Stimulated activated CD4-positive, alpha-beta T cell treated with anti-CD3 and anti-CD28 coated beads, TNF-alpha, amount 100 ng/mL, for 24 hours (primary cell): ENCODE measurements at places on chromosomes 6 and 20.

GRCh38 chr6:150048099-150048498, 20.8 kb downstream of the ULBP3 start:
- no peak for DNase-seq

DNA sequence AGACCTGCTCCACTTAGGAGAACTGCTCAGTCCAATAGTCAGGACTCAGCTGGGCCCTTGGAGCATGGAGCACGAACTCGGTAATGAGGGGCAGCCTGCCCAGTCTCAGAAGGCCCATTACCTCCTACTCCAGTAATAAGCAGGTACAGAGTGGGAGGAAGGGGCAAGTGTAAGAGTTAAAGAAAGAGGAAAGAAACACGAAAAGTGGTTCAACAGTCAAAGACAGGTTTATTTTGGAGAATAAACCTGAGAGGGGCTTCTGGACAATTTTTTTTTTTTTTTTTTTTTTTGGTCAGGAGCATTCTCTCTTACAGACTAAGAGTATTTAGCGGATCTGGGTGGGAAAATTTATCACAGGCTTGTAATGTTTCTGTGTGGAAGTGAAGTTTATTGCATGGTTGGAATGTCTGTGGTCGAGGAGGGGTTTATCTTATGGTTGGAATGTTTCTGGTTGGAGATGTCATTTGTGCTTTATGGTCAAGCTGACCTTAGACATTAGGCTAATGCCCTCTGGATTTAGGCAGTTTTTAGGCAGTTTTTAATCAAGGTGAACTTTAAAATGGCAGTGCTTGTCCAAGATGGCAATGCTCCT, 340.1 kb downstream of the BCKDHB start:
- DNase-seq: no peak

DNA sequence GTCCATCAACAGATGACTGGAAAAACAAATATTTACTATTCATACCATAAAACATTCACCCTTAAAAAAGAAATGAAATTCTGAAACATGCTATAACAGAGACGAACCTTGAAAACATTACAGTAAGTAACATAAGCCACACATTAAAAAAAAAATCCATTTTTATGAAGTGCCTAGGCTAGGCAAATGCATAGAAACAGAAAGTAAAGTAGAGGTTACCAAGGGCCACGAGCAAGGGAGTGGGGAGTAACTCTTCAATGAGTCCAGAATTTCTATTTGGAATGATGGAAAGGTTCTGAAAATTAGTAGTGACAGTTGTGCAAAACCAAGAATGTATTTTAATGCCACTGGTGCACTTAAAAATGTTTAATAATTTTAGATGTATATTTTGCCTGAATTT, 47.7 kb downstream of the STAU1 start:
- DNase-seq: no peak

DNA sequence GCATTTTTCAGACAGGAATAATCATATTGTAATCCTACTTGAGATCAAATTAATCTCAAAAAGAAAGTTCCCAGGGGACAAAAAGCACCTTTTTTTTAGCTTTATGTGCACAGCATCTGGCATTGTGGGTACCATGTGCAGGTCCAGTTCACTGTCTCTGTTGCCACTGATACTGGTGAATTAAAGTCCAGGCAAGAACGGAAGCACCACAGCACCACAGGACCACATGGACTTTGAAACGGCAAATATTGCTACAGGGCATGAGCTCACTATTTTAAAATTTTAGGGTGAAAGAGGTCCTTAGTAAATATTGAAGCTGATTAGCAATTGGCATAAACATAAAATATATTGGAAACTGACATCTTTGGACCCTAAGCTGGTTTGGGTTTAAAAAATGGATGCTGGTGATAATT, 709.0 kb downstream of the EPM2A start:
- DNase-seq: no peak

DNA sequence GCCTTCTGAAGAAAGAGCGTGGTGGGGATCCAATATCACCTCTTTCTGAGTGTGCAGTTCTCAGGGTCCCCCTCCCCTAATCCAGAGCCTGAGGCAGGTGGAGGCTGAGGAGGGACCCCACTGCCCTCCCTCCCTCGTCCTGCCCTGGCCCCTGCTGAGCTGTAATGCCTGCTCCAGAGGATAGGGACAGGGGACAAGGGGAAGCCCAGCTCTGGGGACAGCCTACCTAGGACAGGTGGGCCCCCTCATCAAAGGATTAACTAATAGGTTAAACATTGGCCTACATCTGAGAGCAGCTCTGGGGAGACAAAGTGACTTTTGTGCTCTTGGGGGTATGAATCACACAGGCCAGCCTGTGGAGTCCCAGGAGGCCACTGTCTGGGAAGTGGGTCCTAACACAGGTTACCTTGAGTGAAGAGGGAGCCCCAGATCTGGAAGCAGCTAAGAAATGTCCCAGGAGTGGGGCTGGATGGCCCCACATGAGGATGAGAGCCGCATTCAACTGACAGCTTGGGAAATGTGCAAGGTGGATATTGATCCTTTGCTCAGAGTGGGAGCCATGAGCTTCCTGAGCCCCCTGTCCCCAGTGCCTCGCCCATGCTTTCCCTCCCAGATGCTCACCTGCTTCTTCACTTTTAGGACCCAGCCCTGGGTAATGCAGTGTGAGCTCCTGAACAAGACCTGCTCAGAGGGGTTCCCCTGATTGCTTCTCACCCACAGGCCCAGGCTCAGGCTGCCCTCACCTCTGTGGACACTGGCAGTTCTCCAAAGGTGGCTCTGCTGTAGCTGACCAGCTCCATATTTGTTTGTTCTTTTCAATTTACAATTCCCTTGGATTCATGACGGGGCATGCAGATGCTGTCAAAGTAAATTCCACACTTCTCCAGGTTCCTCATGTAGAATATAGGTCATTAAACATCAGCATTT, 17.8 kb upstream of the CST9L start:
- DNase-seq: no peak

- DNase-seq: no peak
Measured at GRCh38 chr6:148800536-148800935, 53.7 kb downstream of the UST start.

DNA sequence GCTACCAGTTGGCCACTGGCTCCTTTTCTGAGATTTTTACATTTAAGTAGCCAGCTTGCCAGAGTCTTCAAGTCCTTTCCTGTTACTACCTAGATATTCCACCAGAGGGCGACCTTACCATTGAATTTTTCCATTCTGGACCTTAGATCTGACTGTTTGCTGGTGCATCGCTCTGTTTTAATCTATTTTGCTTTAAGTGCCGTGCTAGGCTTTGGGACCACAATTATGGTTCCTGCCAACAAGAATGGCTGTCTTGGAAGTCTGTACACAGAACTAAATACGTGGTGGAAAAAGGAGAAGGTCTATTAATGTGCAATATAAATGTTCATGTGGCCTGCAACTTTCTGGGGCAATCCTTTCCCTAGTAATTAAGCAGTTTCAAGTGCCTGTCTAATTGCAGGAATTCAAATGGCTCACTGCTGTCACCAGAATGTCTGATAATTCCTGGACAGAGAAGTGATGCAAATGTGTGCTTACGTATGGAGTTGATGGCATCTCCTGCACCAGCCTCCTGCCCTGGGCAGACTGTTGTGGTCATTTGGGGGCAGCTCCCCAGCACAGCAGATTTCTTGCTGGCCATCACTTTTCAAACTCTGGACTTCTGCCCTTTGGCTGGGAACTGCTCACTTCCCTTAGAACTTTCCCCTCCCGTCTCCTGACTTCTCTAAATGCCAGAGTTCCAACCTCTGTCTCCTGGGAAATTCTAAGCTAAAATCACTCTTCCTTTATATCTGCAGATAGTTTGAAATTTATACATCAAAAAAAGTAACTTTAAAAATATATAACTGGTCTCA, 5.6 kb upstream of the HLA-DOA start:
- DNase-seq: no peak

DNA sequence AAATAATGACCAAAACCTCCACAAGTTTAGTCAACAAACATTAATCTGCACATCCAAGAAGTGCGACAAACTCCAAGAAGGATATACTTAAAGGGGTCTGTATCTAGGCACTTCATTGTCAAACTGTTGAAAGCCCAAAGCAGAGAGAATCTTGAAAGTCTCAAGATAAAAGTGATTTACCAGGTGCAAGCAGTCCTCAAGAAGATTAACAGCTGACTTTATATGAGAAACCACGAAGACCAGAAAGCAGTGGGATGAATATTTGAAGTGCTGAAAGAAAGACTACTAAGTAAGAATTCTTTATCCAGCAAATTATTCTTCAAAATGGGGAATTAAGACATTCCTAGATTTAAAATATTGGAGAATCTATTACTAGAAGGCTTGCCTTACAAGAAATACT, 58.4 kb upstream of the BLCAP start:
- no peak for DNase-seq

DNA sequence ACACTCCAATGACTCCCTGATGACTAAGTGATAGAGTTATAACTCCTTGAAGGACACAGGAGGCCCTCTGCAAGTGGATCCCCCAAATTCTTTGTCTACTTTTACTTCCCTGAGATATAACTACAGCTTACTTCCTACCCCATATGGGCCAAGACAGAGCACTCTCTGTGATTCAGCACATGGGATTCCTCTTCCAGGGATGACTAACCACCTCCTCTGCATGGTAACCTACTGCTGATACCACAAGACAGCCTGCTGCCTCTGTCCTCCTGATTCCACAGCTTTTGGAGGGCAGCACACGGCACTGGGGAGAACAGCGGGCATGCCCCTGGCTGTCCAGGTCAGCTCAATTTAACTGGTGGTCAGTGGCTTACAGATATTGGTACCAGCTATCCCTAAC, 675.7 kb upstream of the AGPAT4 start:
- no peak for DNase-seq

GRCh38 chr6:39426073-39426456, 103.6 kb upstream of the KCNK16 start:
- DNase-seq: no peak

DNA sequence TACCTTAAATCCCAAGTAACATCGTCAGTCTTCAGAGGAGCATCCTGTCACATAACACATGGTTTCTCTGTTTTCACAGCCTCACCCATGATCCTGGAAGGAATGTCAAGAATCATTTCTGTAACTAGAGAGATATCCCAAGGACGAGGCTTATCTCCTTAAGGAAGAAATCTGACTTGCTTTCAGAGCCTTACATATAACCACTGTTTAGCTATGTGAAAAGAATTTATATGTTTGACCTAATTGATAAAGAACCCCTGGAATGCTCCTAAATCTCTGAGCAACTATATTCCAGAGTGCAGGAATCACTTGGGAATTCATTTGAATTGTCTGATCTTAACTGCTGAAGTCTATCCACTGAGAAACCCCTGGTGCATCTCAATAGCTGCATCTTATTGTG, 243.1 kb downstream of the ALDH8A1 start:
- DNase-seq: no peak

GRCh38 chr20:1775117-1775516, 117.5 kb upstream of the SIRPG start:
- DNase-seq: no peak

GRCh38 chr20:48480216-48480772, 347.5 kb downstream of the PREX1 start:
- DNase-seq: no peak
